Amniotic stem cell (primary cell): ENCODE measurements at places on chromosomes 12 and 14.

DNA sequence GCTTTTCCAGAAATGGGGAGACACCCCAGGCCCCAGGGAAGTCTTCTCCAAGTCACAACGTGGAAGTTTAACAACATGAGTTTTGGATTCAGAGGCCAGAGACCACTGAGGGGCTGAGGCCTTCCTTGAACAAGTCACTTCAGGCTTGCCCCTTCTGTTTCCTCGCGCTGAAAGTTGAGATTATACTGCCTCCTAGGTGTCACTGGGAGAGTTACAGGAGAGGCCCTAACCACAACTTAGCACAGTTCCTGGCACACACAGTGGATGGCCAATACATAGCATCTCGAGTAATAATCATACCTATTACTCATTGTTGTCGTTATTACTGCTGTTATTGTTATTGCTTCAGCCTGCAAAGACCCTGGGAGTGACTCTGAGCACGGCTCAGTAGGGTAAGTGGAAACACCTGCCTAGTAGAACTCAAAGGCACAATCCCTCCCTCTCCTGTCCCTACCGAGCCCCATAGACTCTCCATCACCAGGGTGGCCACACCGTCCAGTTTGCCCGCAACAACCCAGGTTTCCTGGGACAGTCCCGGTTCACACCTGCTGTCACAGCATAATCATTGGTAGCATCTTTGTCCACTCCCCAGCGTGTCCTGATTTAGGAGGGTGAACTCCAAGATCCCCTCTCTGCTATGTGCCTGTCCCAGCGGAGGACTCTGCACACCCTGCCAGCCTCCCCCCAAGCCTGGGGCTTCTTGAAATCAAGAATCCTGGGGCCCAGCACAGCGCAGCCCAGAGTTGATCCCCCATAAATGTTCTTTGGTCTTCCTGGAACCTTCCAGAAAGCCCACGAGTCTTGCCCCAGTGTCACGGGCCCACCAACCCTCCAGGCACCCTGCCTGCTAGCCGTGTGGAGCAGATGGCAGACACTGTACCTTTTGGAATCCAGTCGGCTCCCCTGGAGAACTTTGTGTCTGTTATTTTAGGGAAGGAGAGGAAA is 85.0 kb downstream of the SYNE3 start:
- no peak for DNase-seq

GRCh38 chr14:54672688-54673087 is 105.8 kb downstream of the SAMD4A start:
- DNase-seq, result no peak

DNA sequence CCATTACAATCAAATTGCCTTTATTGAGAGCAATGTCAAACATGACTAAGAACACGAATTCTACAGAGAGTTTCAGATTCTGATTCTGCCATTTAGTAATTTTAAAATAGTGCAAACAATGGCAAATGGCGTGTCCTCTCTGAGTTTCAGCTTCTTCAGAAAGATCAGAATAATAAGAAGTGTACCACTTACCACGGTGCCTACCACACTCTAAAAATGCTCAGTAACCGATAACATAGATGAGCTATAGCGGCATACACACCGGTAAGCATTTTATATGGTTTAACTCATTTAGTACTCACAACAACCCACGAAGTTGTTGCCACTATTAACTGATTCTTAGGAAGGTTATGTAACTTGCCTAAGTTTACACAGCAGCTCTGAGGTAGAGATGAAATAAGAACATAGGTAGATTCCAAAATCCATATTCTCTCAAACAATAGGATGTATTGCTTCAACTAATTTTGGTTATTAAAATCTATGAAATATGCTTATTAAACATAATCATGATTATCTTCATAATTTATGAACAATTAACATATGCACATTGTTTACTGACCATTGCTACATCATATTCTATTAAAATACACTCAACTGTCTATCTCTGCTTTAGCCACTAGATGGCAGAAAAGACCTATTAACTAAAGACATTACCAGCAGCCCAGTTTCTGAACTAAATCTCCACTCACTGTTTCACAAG is 38.3 kb downstream of the SLC6A15 start:
- peak; percentile 55 for DNase-seq

DNA sequence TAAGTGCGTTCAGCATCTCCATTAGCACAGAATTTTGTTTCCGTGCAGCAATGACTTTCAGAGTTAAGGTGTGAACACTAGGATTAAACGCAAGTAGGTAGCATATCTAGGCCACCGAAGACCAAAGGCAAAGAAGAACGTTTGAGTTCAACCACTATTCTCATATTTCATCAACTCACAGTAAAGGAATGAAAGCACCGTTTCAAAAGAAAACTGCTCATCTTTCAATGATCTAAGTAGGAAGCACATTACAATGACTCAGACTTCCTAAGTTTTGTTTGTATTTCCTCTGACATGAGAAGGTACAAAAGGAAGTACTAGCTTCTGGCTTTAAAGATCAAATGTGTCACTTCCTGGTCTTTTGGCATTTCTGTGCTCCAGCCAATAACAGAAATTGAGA is 57.6 kb downstream of the ACADS start:
- DNase-seq, result peak; percentile 5

- no peak for DNase-seq
Observed at GRCh38 chr12:78096909-78097597, 266.4 kb downstream of the NAV3 start.

- no peak for DNase-seq
Observed at GRCh38 chr14:61489932-61490331, 168.6 kb downstream of the PRKCH start.

GRCh38 chr12:19654650-19655376 is 215.5 kb downstream of the AEBP2 start:
- DNase-seq, result no peak

DNA sequence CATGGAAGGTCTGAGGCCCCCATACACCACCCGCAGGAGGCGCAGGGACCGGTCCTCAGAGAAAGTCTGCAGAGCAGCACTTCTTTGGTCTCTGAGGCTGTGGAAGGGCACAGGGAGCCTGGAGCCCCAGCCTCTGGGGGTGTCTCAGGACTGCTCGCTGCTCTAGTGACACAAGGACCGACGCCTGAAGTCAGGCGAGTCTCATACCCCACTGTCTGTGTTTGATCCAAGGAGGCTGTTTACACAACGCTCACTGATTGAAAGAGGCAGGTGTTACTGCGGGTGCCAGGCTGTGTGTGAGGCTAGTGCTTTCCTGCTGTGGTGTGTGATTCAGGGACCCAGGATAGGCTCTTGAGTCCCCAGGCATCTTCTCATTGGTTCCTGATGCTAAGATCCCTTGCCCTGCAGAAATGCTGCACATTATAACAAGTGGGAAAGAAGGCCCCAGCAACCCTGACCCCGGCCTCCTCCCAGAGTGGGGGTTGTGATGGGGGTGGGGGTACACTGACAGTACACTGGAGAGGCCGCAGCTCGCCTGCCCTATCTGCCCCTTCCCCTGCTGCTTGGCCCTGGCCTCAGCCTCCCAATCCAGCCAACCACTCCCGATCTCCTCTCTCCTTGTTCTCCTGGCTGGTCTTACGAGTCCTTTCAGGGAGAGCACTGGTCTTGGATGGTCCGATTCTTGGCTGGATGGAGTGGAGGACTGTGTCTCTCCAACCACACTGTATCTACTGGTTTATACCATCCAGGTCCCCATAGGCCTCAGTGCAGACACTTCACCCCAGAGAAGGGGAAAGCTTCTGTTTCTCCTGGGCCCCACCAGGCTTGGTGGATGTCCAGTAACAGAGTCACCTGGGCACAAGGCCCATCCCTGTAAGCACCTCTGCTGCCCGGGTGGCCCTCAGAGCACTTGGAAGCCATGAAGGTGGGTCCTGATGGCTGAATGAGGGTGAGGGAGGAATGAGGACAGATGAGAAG is 6.6 kb downstream of the CACNA2D4 start:
- no peak for DNase-seq

GRCh38 chr12:56978397-56979138 is 21.2 kb upstream of the RDH16 start:
- DNase-seq, result no peak

DNA sequence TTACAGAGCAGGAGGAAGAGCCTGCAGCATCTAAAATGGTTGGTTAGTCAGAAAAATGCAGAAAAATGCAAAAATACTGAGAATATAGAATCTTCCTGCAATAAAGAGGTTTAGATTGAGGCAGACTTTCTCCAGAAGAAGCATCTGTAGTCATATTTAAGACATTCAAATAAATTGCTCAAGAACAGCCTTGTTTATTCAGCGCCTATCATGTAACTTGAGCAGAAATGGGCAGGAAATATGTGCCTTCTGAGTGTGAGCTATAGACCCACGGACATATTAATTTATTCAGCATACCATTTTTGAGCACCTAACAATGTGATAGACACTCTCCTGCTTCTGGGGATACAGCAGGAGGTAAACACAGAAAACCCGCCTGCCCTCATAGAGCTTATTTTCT is 102.0 kb upstream of the HIF1A start:
- DNase-seq, result no peak

- DNase-seq, result no peak
Observed at GRCh38 chr14:82094829-82095345, 561.2 kb upstream of the SEL1L start.

DNA sequence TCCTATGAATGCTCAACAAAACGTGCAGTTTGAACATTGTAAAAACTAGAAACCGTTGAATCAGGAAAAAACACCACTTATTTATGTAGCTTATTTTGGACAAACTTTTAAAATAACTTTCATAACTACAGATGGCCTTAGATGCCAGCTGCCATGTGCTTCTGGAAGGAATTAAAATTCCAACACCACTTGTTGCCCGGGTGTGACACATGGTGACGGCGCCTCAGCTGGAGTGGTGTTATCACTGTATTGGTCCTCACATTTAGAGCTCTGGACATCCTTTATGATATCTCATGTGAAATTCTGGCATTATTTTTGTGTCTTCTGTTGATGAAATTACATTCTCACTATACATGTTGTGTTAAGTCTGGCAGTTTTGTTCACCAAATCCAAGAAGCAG is 211.0 kb downstream of the IPO8 start:
- no peak for DNase-seq

- DNase-seq, result no peak
Observed at GRCh38 chr12:122226366-122227125, 694 bp upstream of the DIABLO start.

- no peak for DNase-seq
Observed at GRCh38 chr12:18570543-18570942, 167.3 kb downstream of the PLCZ1 start.

DNA sequence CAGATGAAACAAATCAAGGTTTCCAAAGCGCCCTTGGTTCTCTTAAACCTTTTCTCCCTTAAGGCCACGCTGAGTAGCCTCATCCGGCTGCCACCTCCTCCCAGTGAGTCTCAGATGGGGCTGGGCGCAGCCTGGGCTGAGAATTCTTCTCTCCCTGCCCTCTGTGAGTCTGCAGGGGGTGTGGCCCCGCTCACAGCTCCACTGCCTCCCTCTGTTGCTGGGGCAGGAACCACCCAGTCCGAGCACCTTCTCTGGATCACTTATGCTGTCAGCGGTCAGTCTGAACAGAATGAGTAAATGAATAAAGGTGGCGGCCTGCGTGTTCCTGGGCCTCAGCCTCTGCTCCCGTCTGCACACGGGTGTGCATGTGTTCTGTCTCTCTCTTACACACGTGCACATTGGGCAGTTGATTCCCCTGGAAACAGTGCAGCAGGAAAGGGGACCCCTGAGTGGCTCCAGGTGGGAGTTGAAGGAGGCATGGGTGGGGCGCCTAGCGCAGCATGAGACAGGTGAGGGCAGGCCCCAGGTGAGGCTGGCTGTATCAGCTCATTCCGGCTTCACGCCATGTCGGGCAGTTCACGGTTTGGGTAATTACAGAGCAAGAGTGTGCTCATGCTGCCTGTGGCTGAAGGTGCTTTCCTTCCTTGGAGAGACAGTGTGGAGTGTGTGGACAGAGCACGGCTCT is 4.3 kb downstream of the PAPLN start:
- DNase-seq, result no peak

- no peak for DNase-seq
Observed at GRCh38 chr12:9736936-9737705, 4.2 kb upstream of the CLECL1 start.

GRCh38 chr14:82067221-82067875 is 533.7 kb upstream of the SEL1L start:
- DNase-seq, result no peak

DNA sequence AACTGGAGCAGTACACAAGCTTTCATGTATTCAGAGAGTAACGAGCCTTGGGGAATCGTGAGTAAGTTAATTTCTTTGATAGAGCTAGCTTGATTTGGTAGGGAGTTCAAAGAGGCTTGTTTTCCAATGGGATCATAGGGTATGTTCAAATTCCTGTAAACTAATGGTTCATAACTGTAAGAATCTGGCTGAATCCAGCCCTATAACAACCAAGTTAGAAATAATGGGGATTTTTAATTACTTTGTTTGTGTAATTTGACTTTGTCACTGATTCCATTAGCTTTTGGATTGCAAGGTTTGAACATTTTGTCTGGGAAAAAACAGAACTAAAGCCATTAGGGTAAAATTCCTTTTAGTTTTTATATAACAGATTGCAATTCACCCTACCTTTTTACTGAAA is 94.0 kb downstream of the WNK1 start:
- no peak for DNase-seq

- DNase-seq, result no peak
Observed at GRCh38 chr14:44812672-44813071, 149.1 kb downstream of the KLHL28 start.

DNA sequence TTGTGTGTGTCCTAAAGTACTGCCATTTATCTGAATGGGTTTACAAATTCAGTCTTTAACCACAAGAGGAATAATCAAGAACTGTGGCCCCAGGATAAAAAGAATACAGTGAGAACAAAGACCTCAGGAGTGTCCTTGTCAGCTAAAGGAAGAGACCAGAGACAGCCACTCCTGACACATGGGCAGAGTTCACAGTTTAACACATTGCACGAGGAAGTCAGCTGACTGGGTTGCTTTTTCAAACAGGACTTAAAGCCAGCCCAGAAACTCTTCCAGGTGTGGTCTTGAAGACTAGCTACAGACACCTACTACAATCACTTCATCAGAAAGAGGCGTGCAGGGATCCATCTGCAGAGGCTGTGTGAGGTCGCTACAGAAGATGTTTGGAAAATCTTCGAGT is 42.8 kb downstream of the GNS start:
- no peak for DNase-seq

DNA sequence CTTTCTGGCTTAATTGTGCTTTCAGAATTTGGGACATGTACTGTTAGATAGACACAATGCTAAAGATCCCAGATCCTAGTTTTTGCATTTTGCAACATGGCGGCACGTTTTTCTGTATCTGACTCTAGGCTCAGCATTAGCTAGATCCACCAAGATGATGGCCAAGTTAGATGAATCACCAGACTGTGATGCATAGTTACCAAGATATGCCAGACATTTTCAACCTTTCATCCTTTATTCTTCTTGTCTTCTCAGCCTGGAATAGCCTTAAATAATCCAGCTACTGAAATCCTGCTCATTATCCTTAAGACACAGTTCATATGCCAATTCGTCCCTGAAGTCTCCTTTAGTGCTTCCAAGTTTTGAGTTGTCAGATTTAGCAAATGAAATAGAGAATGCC is 144.9 kb upstream of the CRY1 start:
- no peak for DNase-seq

DNA sequence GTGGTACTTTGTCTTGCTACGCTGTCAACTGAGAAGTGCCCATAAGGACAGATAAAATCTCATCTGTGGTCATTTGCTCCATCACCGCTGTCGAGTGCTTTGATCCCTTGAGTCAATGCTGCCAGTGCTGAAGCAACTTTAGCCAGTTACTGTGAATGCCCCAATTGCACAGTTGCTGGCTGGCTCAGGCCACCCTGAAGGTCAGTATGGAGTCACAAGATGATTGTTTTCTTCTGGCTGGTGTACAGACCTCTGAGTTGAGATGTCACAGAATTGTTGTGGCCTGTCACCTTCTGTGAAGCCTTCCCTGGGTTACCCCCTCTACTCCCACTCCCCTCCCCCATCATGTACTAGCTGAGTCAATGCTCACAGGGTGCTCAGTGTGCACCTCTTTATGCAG is 92.9 kb downstream of the PELI2 start:
- DNase-seq, result no peak
